ENCODE measurements at places on chromosomes 4 and X.

DNA sequence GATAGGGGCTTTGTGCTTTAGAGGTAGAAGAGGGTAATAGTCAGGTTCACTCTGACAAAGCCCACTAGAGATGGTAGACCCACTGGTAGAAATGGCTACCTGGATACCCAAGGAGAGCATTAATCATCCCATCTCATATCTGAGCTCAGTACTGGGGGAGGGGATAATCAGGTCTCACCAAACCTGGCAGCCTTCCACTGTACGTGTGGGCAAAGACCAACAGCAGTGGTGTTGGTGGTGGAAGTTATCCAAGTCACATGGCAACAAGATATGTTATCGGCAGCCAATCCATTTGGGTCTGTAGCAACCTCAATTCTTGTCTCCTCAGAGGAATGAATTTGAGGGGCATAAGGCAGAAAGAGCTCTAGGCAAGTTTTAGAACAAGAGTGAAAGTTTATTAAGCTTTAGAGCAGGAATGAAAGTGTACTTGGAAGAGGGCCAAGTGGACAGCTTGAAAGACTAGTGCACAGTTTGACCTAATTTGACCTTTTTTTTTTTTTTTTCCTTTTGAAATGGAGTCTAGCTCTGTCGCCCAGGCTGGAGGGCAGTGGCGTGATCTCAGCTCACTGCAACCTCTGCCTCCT is 67.0 kb upstream of the CXCL13 start:
- DNase-seq = no peak

DNA sequence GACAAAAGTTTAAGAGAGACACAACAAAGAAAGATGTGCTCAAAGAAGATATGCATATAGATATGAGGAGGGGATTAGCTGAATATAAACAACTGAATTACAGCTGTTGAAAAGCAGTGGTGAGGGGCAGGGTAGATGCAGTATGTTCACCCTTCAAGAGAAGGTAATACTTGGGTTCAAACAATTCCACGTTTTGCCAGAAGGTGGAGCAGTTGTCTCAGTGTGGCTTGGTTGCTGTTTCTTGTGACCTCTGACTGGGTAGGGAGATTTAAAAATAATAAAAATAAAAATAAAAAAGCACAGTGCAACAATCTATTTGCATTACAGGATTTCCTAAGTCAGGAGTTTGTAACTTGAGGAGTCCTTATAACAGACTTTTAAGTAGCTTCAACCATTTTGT is 23.3 kb downstream of the PHOX2B start:
- DNase-seq = no peak

GRCh38 chr4:111031001-111031579 is 408.2 kb upstream of the PITX2 start:
- DNase-seq = no peak

DNA sequence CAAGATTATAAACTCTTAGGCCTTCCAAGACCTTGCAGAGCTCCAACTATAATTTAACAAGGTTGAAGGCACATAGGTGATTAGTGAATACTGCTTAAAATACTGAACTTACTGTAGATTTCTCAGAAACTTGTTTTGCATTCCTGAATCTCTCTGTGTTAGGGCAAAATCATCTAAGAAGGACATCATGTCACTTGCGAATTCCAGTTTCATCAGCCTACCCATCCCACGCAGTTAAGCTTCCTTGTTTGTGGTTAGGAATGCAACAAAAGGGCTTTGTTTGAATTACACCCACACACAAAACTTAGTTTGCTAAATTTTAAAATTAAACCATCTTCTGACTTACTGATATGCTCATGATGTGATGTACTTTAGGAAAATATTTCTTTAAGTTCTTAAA is 174.0 kb downstream of the SOWAHB start:
- no peak for DNase-seq

DNA sequence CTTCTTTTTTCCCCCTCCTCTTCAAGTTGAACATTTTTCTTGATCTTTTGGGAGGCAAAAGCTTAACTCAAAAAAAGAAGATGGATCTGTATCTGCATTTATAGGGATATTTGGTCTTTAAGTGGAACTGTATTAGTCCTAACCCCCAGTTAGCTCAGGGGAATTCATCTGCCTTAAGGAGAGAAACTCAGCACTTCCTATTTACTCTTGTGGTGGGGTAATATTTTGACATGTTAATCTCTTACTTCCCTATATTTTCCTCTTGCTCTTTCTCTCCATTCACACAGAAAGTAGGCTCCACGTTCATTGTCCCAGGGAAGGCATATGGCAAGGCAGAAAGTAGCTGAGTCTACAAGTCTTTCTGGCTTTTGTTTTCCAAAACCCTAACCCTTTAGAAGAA is 5.3 kb downstream of the LRRC66 start:
- DNase-seq = no peak

- DNase-seq = no peak
Observed at GRCh38 chr4:10582059-10582686, 102.4 kb downstream of the CLNK start.

DNA sequence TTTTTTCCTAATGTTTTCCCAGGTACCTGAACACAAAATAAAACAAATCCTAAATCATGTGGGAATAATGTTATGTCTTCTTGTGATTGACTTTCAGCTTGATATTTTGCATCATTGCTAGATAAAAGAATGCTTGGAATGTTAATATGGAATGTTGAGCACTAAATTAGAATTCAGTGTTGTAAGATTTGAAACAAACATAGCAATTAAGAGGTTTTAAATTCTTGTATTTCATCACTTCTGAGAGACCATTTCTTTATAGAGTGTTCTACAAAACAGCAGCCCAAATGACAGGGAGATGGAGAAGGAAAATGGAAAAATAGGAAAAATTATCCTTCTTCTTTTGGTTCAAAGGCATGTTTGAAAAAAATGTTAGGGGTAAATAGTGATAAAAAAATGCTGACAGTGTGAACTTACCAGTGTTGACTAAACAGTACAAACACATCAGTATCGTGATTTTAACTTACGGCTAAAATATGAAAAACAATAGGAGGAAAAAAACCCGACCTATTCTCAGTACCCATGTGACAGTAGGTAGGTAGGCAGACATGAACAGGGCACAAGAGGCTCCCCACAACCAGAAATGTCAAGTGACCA is 102.6 kb upstream of the PDE5A start:
- DNase-seq = no peak

- no peak for DNase-seq
Observed at GRCh38 chrX:9855561-9856283, 69.5 kb downstream of the SHROOM2 start.

- peak; percentile 24 for DNase-seq
Observed at GRCh38 chr4:148834804-148835631, 392.8 kb upstream of the NR3C2 start.

- DNase-seq = no peak
Observed at GRCh38 chrX:68175562-68175961, 257.7 kb downstream of the OPHN1 start.

DNA sequence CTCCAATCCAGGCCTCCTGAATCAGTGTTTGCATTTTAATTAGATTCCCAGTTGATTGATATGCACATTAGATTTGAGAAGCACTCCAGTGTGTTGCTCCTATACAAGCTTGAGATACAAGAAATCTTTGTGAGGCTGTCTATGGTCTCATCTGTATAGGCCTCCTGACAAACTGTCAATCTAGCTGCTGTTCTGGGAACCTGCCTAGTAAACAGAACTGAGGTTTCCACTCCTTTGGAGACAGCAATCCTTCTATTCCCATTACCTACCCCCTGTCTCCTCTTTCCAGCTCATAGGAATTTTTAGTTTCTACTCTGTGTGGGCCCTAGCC is 306.1 kb upstream of the EMCN start:
- no peak for DNase-seq
